ENCODE measurements at places on chromosomes 12 and 14.

DNA sequence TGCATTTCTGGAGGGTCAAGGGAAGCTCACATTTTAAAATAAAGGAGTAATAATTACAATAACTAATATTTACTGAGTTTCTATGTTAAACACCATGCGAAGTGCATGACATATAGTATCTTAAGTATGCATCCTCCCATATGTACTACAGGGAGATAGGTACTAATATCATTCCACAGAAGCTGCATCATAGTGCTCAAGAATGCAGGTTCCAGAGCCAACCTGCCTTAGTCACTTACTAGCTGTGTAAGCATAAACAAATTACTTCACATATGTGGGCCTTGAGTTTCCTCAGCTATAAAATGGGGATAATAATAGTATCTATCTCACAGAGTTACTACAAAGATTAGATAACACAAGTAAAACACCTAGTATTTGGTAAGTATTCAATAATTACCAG, 18.3 kb downstream of the ARMH4 start:
- no peaks in the 10 kb centered on the region for H3K27me3 ChIP-seq
- no peaks in the 10 kb centered on the region for H3K36me3 ChIP-seq
- no peaks in the 10 kb centered on the region for H3K4me1 ChIP-seq
- DNase-seq, result no peak
- H3K27ac ChIP-seq, result no peak overlapping the region

DNA sequence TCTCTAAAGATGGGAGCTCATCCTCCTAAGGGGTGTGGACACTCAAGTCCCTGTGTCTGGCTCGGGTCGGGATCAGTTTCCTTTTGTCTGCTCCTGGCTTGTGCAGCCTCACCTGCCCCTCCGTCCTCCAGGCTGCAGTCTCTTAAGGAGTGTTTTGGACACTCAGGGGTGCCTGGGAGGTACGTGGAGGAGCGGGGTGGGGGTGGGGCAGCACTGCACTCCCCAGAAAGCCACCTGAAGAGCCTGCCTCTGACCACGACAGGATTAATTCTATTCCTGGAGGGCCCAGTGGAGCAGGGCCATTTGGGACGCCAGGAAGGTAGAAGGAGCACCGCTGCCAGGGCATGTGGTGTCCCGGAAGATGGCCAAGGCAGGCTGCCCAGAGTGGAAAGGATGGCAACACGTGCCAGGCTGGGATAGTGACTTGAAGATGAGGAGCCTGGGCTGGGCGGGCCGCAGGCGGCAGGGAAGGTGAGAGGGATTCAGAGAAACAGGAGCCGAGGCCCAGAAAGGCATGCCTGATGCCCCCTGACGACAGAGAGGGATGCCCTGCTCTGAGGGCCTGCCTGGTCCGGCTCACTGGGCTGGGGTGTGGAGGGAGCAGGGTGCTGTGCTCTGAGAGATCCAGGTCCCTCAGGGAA, 14.8 kb upstream of the LRTM2 start:
- no peak overlapping the region for H3K27ac ChIP-seq
- DNase-seq, result no peak
- H3K27me3 ChIP-seq, result no peaks in the 10 kb centered on the region
- H3K36me3 ChIP-seq, result no peaks in the 10 kb centered on the region

DNA sequence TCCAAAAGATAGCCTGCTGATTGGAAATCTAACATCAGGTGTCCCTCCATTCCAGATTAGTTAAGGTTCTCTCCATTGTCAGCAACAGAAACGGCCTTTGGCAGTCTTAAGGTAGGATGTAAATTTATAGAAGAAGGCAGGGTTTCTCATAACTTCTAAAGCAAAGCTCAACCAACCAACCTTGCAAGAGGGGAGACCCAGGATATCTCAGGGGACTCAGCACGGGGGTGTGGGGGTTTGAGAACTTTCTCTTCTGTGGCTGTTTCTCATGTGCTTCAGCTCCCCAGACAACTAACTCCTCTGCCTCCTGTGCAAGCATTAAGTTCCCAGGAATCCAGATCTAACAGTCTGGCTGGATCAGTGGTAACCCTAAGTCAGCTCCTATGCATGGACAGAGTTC, 148.1 kb downstream of the RIMBP2 start:
- no peak overlapping the region for H3K4me3 ChIP-seq
- H3K27ac ChIP-seq, result no peak overlapping the region
- no peak for DNase-seq
- no peaks in the 10 kb centered on the region for H3K27me3 ChIP-seq

- no peak overlapping the region for H3K4me3 ChIP-seq
- peaks cover 12% of the 10 kb centered on the region for H3K27me3 ChIP-seq
- H3K27ac ChIP-seq, result no peak overlapping the region
- no peaks in the 10 kb centered on the region for H3K36me3 ChIP-seq
- no peak for DNase-seq
- no peaks in the 10 kb centered on the region for H3K4me1 ChIP-seq
These were observed 130.9 kb downstream of the C12orf75 start for GRCh38 chr12:105461271-105461943.

DNA sequence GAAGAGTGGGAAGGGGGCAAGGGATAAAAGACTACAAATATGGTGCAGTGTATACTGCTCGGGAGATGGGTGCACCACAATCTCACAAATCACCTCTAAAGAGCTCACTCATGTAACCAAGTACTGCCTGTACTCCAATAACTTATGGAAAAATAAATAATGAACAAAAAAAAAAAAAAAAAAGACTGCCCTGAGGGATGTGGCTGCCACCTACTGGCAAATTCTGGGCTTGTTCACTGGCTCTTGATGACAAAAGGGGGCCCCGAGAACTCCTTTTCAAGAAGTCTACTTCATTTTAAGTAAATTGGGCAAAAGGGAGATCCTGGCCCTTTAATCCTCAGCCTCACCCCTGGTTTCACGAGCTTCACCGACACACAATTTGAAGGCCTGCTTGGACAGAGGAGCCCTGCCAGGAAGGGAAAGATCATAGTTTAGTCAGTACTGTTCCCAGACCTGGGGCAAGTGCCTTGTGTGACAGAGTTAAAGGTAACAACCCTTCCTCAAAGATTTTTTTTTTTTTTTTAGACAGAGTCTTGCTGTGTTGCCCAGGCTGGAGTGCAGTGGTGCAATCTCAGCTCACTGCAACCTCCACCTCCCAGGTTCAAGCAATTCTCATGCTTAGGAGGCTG, 26.1 kb upstream of the STAC3 start:
- no peak overlapping the region for H3K4me3 ChIP-seq
- H3K27me3 ChIP-seq, result no peaks in the 10 kb centered on the region
- H3K4me1 ChIP-seq, result peaks cover 24% of the 10 kb centered on the region
- DNase-seq, result peak; percentile 51
- no peak overlapping the region for H3K27ac ChIP-seq
- H3K36me3 ChIP-seq, result peaks cover 39% of the 10 kb centered on the region

- peaks cover 19% of the 10 kb centered on the region for H3K27me3 ChIP-seq
- no peaks in the 10 kb centered on the region for H3K36me3 ChIP-seq
- no peaks in the 10 kb centered on the region for H3K4me1 ChIP-seq
- H3K27ac ChIP-seq, result no peak overlapping the region
- H3K4me3 ChIP-seq, result no peak overlapping the region
These were observed 47.0 kb upstream of the SLC2A13 start for GRCh38 chr12:40152783-40153383.

DNA sequence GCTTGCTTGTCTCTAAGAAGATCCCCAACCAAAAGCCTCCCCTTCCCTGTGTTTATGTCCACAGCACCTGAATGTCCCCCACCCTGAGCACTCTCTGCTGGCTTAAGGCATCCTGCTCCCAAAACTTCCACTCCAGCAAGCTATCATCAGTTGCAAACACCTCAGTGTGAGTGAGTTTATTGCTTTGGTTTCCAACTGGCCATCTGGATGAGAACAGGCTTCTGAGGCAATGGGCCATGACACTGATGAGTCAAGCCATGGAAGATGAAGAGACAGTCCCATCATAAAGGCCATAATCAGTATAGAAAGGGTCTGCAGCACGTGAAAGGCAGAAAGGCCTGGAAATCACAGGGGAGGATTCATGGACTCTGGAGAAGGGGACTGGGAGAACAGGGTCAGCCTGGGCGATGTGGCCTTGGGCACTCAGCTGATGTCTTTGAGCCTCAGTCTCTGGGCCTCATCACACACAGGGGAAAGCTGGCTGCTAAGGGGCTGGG, 12.8 kb downstream of the CMKLR1 start:
- H3K4me1 ChIP-seq, result no peaks in the 10 kb centered on the region
- H3K27ac ChIP-seq, result no peak overlapping the region
- no peak for DNase-seq
- no peaks in the 10 kb centered on the region for H3K36me3 ChIP-seq
- H3K27me3 ChIP-seq, result peaks cover 6% of the 10 kb centered on the region
- H3K4me3 ChIP-seq, result no peak overlapping the region

DNA sequence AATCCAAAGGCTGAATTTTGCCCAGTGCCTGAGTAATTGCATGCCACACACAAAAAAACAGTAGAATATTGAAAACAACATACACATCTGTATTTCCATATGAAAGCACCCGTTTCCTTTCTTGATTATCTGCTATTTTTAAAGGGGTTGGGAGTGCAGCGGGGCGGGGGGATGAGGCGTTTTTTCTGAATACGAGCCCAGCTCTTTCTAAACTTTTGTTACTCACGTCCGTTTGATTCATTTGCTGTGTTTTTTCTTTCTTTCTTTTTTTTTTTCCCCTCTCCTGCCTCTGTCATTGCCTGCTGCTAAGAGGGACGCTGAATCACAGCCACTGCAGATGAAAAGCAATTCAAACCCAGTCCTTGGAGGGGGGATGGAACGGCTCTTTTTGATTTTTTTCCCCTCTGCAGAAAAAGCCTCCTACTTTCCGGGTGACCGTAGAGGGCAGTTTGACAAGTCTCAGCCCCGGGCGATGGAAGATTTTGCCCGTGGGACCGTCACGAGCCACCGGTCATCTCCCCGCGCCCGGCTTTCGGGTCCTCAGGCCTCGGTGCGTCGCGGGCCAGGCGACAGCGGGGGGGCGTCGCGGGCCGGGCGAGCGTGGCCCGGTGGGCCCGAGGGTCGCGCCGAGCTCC, 572 bp upstream of the RASSF8 start:
- H3K27me3 ChIP-seq, result peaks cover 37% of the 10 kb centered on the region
- peaks cover 10% of the 10 kb centered on the region for H3K4me1 ChIP-seq
- H3K36me3 ChIP-seq, result no peaks in the 10 kb centered on the region
- H3K4me3 ChIP-seq, result peak overlapping the region; percentile 58
- DNase-seq, result peak; percentile 52

- H3K36me3 ChIP-seq, result peaks cover 27% of the 10 kb centered on the region
- H3K4me3 ChIP-seq, result no peak overlapping the region
- H3K4me1 ChIP-seq, result peaks cover 8% of the 10 kb centered on the region
- no peak overlapping the region for H3K27ac ChIP-seq
These were observed 2.6 kb upstream of the SLC35E3 start for GRCh38 chr12:68743356-68743755.

DNA sequence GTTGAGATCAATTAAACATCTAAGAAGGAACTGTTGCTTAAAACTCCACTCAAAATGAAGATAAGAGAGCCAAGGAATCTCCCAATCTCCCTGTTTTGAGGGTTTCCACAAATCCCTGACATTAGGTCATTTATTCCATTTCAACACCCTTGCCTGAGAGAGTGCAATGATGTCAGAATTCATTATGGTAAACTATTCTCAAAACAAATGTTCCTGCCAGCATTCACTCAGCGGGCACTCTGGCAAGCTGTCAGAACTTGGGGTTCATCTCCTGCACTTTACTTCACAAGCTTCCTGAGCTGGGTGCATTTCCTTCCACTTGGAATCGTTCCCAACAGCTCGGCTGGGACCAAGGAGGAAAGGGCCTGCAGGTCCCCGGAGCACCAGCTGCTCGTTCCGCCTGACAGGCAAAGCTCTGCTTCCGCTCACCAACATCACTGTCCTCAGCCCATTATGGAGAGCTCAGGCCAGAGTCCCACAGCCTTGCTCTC, 117.8 kb downstream of the TTC7B start:
- H3K4me1 ChIP-seq, result no peaks in the 10 kb centered on the region
- no peaks in the 10 kb centered on the region for H3K36me3 ChIP-seq
- H3K4me3 ChIP-seq, result no peak overlapping the region
- DNase-seq, result no peak
- H3K27ac ChIP-seq, result no peak overlapping the region
- no peaks in the 10 kb centered on the region for H3K27me3 ChIP-seq

GRCh38 chr12:71567537-71567936, 96.1 kb downstream of the ZFC3H1 start:
- DNase-seq, result no peak
- no peaks in the 10 kb centered on the region for H3K36me3 ChIP-seq
- H3K27me3 ChIP-seq, result peaks cover 6% of the 10 kb centered on the region
- no peak overlapping the region for H3K4me3 ChIP-seq
- no peaks in the 10 kb centered on the region for H3K4me1 ChIP-seq
- no peak overlapping the region for H3K27ac ChIP-seq

DNA sequence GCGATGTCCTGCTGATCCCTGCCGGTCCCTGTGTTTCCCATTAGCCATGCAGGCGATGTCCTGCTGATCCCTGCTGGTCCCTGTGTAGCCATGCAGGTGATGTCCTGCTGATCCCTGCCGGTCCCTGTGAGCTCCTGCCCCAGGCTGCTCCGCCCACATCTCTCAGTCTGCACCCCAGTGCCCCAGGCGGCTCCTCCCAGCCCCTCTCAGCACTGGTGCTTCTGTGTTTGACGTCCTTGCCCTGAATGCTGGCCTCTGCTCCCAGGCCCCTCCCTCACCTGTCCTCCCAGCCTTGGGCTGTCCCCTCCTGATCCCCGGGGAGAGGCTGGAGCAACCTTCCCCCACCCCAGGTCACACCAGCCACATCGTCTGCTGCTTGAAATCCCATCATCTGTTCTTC, 41.4 kb upstream of the TEX22 start:
- no peaks in the 10 kb centered on the region for H3K27me3 ChIP-seq
- DNase-seq, result no peak
- H3K4me1 ChIP-seq, result peaks cover 2% of the 10 kb centered on the region
- H3K36me3 ChIP-seq, result peaks cover 4% of the 10 kb centered on the region

- no peaks in the 10 kb centered on the region for H3K4me1 ChIP-seq
- no peaks in the 10 kb centered on the region for H3K36me3 ChIP-seq
- H3K27ac ChIP-seq, result no peak overlapping the region
- no peak overlapping the region for H3K4me3 ChIP-seq
- no peak for DNase-seq
- no peaks in the 10 kb centered on the region for H3K27me3 ChIP-seq
These were observed 12.5 kb downstream of the FGF6 start for GRCh38 chr12:4432878-4433744.

- H3K4me1 ChIP-seq, result peaks cover 7% of the 10 kb centered on the region
- H3K4me3 ChIP-seq, result no peak overlapping the region
- H3K27ac ChIP-seq, result no peak overlapping the region
- H3K27me3 ChIP-seq, result no peaks in the 10 kb centered on the region
- DNase-seq, result no peak
These were observed 5.8 kb upstream of the PSMC6 start for GRCh38 chr14:52701223-52701622.

Measured in activated CD4-positive, alpha-beta T cell treated with anti-CD3 and anti-CD28 coated beads for 36 hours (primary cell).